ENCODE measurements at places on chromosomes 4 and X. TPM values are rescaled to one million over a fixed set of nuclear protein-coding genes. Genes with fewer than 3 reads are reported as not detected.

Gene PRKG2
- 1.4 TPM for total RNA-seq

Gene PPP1R2C
- total RNA-seq = not detected

Gene PAGE1
- total RNA-seq = not detected

Gene MAGEB5
- total RNA-seq = not detected

Gene ADAM29
- total RNA-seq = not detected

Gene SLC49A3
- not detected for total RNA-seq

Gene AMTN
- total RNA-seq = not detected

All from A549 treated with ZK216348 at 1 μM for 4 hours (cell line).